HS-5 (cell line): ENCODE measurements at places on chromosomes 2 and 18.

- no peak for DNase-seq
Measured at GRCh38 chr2:3143602-3144001, 234.0 kb downstream of the EIPR1 start.

GRCh38 chr2:182367401-182367800 lies 59.4 kb downstream of the PDE1A start:
- no peak for DNase-seq

DNA sequence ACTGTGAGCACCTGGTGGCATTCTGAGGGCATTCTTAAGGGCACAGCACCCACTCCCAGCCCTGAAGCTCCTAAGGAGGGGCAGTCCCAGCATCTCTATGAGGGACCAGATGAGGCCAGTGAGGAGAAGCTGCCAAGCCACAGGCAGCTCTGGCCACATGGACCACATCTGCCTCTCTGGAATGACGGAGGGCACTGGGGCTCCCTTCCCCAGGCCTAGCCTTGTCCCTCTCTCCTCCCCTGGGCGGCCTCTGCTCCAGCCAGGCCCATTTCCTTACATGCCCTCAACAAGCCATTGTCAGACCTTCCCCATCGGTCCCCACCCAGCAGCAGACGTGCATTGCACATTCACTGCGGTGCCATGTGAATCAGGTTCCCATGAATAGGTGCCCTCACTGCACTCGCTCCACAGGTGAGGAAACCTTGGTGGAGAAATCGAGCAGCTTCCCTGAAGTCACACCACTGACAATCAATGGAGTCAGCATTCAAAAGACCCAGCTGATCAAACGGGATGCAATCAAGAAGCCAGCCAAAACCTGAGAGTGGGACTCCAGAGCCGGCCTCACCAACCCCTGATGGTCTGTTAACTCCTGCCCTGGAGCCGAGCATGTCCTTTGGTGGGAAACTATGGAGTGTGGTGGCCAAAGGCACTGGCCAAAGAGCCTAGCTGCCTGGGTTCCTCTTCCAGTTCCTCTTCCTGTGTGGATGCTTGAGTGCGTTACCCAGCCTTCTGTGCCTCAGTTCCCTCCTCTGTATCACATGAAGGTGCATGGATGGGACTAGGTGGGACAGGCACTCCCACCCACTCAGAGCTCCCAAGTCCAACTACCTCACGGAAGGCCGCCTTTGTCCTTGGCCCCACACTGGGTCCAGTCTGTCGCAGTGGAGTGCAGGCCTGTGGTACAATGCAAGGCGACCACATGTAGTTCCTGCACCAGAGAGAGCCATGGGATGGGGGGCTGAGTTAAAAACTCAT lies 147.3 kb downstream of the ZFP36L2 start:
- no peak for DNase-seq

- DNase-seq = no peak
Measured at GRCh38 chr18:76491776-76492668, 3.0 kb downstream of the ZNF516 start.

DNA sequence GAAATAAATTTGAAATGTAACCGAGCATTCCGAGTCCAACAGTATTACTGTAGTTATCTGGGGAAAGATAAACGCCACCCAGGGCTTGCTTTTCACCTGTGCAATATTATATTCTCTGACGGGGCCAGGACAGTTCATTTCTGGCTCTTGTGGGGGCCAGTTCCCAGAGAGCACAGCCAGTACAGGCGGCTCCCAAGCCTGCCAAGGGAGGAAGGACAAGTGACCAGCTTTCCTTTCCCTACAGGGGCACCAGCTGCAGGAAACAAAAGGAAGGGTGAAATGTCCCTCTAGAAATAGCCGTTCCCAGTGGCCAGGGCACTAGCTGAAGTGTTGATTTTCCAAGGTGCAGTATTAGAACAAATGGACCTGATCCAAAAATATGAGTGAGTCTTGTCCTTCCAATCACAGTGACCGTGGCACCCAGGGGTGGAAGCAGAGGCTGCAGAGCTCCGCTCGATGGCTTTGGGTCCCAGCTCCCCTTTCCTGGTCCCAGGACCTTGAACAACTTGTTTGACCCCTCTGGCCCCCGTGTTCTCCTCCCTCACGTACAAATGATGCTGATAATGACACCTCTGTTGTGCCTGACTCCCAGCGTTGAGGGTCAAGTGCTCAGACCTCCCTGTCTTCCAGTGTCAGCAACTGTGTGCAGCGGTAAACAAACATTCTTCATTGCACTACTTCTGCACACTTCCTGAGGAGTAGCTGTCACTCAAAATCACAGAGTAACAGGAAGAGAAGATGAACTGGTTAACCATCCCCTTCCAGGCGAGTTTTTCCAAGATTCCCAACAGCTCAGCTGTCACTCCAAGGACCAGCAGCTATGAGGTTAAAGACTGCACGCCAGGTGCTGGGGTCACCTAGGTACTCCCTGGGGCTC lies 40.9 kb downstream of the GYPC start:
- DNase-seq = no peak

DNA sequence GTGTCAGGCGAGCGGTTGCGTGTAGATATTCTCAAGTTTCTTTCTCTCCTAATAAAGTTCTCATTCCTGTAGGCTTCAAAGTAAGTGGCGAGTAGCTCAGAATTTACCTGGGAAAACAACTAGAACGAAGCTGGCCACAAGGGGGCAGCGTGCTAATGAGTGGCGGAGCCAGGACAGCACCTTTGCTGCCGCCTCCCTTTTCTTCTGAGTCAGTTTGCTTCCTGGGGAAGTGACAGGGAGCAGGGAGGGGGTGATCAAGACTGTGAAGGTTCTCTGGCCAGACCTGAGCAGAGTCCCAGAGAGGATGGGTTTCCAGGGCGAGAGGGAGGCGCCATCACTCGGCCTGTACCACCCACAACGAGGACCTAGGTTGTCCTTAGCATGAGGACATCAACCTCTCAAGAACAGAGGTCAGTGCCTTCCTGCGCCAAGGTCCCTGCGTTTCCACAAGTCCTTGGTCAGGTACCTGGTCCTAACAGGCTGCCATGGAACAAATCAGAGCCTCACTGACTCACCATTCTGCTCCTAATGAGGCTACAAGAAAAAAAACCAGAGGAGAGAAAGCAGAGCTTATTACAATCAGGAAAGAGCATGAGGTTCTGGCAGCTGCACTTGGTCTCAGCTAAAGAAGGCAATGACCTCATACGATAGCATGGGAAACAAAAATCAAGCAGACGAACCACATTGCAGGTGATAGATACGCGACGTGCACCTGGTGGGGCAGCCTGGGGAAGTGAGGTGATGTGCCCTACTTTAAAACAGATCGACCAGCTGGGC lies 98.7 kb downstream of the PLB1 start:
- DNase-seq = peak; percentile 53

- no peak for DNase-seq
Measured at GRCh38 chr2:177972123-177972522, 100.5 kb downstream of the PDE11A start.

GRCh38 chr2:201203916-201204654 lies 21.1 kb downstream of the CASP10 start:
- no peak for DNase-seq
